ENCODE measurements at places on chromosomes 11 and 22.
A peak's percentile ranks its signal among the peaks of the same experiment; 100 is the strongest.

- DNase-seq: no peak
Observed at GRCh38 chr11:72327606-72328005, 83.6 kb upstream of the PHOX2A start.

GRCh38 chr11:32597921-32598320 is 14.3 kb downstream of the EIF3M start:
- no peak for DNase-seq

- no peak for DNase-seq
Observed at GRCh38 chr11:132821499-132821898, 710.8 kb downstream of the OPCML start.

GRCh38 chr11:92245700-92246271 is 21.2 kb downstream of the FAT3 start:
- no peak for DNase-seq

DNA sequence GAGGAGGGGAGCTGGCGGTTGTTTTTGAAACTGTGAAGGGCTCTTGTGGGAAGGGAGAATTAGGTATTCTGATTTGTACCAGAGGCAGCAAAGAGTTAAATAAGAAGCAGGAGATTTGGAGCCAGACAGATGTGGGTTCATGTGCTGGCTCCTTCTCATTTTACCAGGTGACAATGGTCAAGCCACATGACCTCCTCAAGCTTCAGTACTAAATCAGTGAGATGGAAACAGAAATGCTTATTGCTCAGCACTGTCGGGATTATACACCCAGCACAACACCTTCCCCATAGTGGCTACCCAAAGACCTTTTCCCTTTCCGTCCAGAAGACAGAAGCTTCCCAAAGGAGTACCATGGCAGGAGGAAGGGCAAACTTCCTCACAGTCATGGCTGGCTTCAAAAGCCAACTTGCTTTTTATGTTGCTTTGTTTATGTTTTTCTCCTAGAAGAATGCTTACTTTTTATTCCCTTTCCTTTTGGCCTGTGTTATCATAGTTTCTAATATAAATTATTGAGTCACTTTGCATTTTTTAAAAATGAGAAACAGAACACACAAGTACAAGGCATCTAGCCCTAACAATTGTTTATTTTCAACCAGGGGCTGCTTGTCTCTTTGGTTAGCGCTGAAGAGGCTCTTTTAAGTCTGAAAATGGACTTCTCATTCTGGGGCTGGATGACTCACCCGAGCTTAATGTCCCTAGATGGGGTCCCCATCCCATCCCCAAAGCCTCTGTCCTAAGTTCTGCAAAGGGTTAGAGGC is 181.5 kb upstream of the ZBED5 start:
- no peak for DNase-seq

- no peak for DNase-seq
Observed at GRCh38 chr22:36386351-36386899, 1.3 kb downstream of the MYH9 start.

GRCh38 chr11:102448869-102449224 is 3.7 kb downstream of the TMEM123 start:
- no peak for DNase-seq

GRCh38 chr11:85663753-85664614 is 945 bp downstream of the CREBZF start:
- peak; percentile 73 for DNase-seq

DNA sequence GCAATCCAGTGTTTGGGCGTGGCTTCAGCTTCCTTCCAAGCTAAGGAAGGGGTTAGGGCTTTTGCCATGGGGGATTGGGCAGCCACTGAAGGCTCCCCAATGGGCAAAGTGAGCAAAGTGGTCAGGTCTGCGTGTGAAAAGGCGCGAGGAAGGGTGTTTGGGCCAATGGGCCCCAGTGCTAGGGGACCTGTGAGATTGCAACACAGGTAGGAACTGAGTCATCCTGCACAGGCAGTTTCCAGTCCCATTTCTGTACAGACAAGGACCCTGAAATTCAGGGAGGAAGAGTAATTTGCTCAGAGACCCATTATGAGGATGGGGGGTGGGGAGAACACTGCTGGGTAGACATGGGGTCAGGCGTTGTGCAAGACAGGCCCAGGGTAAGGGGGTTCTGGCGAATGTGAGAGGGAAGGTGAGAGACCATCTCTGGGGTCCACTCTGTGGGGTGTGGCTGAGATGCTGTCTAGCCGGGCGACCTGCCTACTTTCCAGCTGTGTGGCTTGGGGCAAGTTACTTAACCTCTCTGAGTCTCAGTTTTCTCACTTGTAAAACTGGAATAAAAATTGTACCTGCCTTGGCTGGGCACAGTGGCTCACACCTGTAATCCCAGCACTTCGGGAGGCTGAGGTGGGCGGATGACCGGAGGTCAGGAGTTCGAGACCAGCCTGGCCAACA is 7.3 kb downstream of the CCDC88B start:
- DNase-seq: no peak

DNA sequence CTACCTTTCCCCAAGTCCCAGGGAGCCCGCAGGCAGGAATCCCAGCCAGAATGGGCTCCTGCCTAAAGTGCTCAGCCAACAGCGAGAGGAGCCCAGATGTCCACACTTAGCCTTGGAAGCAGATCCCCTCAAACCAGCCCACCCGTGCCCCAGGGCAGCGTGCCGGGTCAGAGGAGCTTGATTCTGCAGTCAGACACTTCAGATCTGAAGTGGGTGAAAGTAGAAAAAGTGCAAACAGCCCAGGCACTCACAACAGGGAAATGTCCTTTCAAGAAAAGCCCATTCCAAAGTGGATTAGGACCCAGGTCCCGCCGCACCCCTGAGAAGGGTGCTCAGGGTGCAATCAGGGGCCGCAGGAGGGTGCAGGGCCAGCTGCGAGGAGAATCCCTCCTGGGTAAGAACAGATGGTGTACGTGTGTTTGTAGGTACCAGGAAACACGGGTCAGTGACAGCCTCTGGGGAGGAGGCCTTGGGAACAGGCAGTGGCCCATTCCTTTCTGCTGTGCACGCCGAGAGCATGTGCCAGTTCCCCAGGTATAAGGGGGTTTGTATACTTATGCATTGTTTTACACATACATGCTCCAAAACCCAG is 17.7 kb downstream of the ELFN2 start:
- DNase-seq: no peak

GRCh38 chr22:37054056-37054395 is 2.5 kb downstream of the KCTD17 start:
- DNase-seq: no peak

DNA sequence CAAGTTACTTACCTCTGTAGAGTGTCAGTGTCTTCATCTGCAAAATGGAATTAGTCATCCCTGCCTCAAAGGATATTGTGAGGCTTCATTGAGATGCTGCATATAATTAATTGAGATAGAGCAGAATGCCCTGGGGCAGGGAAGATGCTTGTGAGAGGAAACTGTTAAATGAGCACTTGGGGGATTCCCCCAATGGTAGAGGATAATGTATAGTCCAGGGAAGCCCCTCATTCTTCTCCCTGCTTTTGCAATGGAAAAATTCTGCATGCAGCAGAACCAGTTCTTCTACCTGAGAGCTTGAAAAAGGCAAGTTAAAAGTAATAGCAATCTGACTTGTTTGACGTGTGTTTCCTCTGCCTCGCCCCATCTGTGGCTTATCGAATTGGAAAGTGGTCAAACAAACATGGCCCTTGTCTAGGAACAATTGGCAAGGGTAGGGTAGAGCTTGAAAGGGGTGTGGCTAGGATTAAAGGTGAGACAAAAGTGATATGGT is 90.9 kb downstream of the NAV2 start:
- DNase-seq: no peak

- no peak for DNase-seq
Observed at GRCh38 chr11:106398502-106399075, 321.1 kb downstream of the AASDHPPT start.

DNA sequence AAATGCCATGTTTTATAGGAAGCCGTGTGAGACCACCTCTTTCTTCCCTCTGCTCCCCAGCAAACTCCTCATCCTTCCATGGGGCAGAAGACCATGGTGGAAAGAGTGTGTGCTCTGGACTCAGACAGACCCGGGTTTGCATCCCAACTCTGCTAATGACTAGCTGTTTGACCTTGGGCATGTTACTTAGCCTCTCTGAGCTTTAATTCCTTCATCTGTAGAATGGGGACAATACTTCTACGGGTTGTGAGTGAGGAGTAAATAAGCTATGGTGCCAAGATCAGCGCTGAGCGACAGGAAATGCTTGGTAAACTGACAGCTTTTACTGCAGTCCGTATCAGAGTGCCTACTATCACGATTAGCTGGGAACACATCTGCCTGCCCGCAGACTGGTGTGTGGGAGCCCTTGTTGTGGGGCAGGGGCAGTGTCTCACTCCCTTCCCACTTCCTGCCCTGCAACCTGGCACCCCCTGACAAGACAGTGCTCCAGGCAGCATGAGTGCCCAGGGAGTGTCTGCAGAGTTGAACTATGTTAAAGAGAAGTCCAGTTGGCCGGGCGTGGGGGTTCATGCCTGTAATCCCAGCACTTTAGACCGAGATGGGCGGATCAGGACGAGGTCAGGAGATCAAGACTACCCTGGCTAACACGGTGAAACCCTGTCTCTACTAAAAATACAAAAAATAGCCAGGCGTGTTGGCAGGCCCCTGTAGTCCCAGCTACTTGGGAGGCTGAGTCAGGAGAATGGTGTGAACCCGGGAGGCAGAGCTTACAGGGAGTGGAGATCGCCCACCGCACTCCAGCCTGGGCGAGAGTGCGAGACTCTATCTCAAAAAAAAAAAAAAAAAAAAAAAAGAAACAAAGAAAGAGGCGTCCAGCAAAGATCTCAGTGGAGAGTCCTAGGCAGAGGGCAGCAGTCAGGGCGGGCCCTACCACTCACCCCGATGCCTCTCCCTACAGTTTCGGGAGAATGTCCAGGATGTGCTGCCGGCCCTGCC is 2.2 kb downstream of the SEC14L2 start:
- DNase-seq: no peak

GRCh38 chr22:24583221-24584165 is 9.4 kb downstream of the LRRC75B start:
- DNase-seq: no peak

DNA sequence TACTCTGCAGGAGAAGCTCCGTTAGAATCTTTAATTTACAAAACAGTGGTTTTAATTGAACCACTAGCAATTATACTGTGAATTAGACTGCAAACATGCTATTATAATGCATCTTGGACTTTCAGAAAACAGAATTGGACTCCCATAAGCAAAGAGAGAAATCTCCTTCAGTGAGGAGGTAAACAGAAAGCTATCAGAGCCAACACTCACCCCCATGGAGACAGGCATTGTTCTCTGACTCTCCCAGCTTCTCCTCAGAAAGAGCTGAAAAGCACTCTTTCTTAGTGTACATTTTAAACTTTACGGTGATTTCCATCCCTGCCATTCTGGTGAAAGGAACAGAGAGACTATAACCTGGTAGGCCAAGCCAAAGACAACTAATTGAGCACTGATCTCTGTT is 176.9 kb downstream of the GRIA4 start:
- DNase-seq: no peak

DNA sequence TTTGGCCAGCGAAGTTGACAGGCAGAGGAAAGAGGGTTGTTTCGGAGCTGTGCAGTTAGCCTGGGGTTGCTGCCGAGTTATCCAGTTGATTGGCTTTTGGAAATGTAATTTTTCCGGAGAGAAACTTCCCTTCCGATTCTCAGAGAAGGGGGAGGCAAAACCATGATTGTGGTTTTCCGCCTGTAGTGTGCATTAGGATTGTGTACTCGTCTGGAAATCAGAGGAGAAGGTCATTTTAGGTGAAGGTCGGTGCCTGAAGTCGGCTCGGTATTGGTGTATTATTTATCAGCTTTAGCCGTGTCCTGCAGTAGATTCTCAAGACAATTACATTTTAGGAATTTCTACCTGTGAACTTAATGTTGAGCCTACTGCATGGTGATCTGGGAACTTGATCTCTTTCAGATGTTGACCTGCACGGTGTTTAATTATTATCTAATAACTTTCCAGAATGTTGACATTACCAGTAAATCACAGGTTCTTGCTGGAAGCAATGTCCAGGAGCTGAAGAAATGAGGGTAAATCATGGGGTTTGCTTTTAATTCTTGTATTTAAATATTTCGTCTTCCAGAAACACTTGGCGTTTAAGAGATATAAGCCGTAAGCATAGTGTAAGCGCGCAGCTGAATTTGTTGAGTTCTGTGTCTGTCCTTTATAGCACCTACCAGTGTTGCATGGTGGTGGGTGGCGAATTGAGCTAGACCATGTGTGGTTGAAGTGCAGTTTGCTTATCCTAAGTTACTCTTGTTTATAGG is 1.3 kb downstream of the ARHGEF12 start:
- DNase-seq: no peak

Data from stimulated activated CD8-positive, alpha-beta memory T cell treated with anti-CD3 and anti-CD28 coated beads, Interleukin-7, amount 100 ng/mL, for 24 hours (primary cell).